ENCODE measurements at places on chromosomes 12 and 14. TPM values are rescaled to one million over a fixed set of nuclear protein-coding genes. Genes with fewer than 3 reads are reported as not detected.

- DNase-seq = no peak
- no peaks in the 10 kb centered on the region for H3K27me3 ChIP-seq
- H3K4me3 ChIP-seq = no peak overlapping the region
- no peak overlapping the region for H3K27ac ChIP-seq
Observed at GRCh38 chr12:60269611-60270269, 673.9 kb downstream of the SLC16A7 start.

- no peak for DNase-seq
- no peak overlapping the region for H3K27ac ChIP-seq
Observed at GRCh38 chr14:90518941-90519256, 122.1 kb downstream of the CALM1 start.

- H3K4me3 ChIP-seq = no peak overlapping the region
- no peaks in the 10 kb centered on the region for H3K27me3 ChIP-seq
- peak overlapping the region; percentile 81 for H3K27ac ChIP-seq
- H3K36me3 ChIP-seq = peaks cover 4% of the 10 kb centered on the region
Observed at GRCh38 chr14:64720131-64720576, 15.9 kb downstream of the PLEKHG3 start.

- H3K27ac ChIP-seq = no peak overlapping the region
- no peak for DNase-seq
- H3K4me1 ChIP-seq = peaks cover 18% of the 10 kb centered on the region
- H3K27me3 ChIP-seq = no peaks in the 10 kb centered on the region
- peaks cover 6% of the 10 kb centered on the region for H3K36me3 ChIP-seq
Observed at GRCh38 chr14:52738409-52738808, 8.4 kb downstream of the STYX start.

GRCh38 chr14:77908847-77909246 is 108.9 kb downstream of the ADCK1 start:
- no peak overlapping the region for H3K27ac ChIP-seq
- H3K4me3 ChIP-seq = no peak overlapping the region
- DNase-seq = no peak
- no peaks in the 10 kb centered on the region for H3K4me1 ChIP-seq
- H3K36me3 ChIP-seq = no peaks in the 10 kb centered on the region

DNA sequence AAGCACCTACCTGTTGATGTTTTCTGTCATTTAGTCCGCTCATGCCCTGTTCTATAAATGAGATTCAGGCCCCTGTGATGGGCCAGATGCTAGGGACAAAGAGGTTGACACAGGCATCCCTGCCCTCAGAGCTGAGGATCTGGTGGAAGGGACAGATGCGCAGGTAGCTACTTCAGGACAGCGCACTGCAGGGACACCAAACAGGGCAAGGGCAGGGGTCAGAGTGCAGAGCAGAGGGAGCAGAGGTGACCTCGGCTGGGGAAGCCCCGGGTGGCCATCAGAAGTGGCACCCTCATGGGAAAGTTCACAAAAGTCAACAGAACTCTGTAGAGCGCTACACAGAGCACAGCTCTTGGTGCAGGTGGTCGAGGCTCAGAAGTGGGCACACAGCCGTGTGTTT is 5.6 kb upstream of the PNMA1 start:
- DNase-seq = no peak
- peaks cover 76% of the 10 kb centered on the region for H3K36me3 ChIP-seq
- no peaks in the 10 kb centered on the region for H3K4me1 ChIP-seq
- H3K27me3 ChIP-seq = no peaks in the 10 kb centered on the region

DNA sequence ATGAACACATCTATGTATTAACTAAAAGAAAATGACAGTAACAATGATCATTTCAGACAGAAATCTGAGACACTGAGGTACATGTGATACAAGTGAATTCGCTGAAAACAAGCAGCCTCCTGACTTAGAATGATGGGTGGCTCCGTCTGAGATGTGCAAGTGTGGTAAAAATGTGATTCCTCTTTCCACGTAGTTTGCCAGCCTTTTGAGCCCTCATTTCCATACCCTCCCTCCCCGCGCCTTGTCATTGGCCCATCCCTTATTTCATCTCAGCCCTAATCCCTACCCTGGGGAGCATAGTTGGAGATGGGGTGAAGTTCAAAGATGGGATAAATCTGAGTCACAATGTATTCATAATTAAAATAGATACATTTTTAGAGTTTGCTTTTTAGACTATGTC is 107.8 kb downstream of the BMP4 start:
- H3K27me3 ChIP-seq = no peaks in the 10 kb centered on the region
- DNase-seq = no peak
- H3K4me3 ChIP-seq = no peak overlapping the region
- H3K4me1 ChIP-seq = no peaks in the 10 kb centered on the region
- no peaks in the 10 kb centered on the region for H3K36me3 ChIP-seq

GRCh38 chr12:32895688-32896431 is 717 bp downstream of the PKP2 start:
- H3K27me3 ChIP-seq = peaks cover 10% of the 10 kb centered on the region
- no peak overlapping the region for H3K4me3 ChIP-seq
- H3K4me1 ChIP-seq = peaks cover 14% of the 10 kb centered on the region
- DNase-seq = no peak

DNA sequence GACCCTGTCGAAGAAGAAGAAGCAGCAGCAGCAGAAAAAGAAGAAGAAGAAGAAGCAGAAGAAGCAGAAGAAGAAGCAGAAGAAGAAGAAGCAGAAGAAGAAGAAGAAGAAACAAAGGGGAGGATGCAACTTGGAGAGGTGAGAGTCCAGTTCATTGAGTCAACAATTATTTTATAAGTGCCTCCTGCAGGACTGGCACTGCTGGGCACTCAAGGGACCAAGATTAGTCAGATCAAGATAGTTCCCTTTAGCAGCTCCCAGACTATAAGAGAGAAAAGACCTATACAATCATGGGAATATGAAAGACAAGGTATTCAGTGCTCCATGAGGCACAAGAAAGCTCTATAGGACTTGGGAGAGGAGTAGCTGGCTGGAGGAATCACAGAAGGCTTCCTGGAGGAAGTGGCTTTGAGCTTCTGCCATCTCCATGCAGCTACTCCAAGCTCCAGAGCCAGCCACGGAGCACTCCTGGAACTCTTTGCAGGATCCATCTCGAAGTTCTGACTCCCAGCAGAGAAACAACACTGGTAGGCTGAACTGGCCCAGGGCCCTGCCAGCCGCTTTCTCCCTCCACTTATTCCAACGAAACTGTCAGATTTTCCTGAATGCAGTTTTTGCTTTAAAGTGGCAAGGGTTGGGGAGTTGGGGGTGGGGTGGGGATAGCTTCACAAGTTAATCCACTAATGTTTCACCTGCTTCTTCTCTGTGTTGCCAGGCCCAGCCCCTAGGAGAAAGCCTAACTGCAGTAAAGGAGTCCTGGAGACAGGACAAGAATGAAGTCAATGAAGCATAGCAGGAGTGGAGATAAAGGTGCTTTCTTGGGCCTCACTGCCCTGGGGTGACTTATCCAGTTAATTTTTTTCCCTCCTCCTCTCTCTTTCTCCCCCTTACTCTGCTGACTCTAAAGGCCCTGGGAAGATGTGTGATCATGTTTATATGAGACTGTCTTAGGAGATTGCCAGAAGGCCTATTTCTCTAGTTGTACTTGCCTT is 140.1 kb upstream of the PARP11 start:
- DNase-seq = no peak
- no peaks in the 10 kb centered on the region for H3K4me1 ChIP-seq
- no peaks in the 10 kb centered on the region for H3K36me3 ChIP-seq
- no peak overlapping the region for H3K27ac ChIP-seq
- no peaks in the 10 kb centered on the region for H3K27me3 ChIP-seq
- H3K4me3 ChIP-seq = no peak overlapping the region

DNA sequence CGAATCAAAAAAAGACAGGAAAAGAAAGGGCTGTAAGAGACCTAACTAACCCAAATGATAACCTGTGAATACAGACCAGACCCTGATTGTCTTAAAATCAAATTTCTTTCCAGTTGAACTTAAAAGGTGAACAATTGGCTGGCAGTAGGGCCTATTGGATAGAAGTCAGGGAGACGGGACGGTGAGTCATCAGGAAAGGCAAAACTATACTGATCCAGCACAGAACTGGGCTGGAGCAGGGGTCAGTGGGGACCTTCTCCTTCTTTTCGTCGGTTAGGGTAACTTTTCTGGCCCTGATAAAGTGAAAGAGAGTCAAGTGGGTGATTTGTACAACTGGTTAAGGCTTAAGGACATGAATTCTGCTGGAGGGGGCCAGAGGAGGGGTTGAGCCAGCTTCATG is 84.9 kb upstream of the OTX2 start:
- DNase-seq = no peak
- H3K4me3 ChIP-seq = no peak overlapping the region
- H3K36me3 ChIP-seq = no peaks in the 10 kb centered on the region
- H3K27ac ChIP-seq = no peak overlapping the region
- no peaks in the 10 kb centered on the region for H3K27me3 ChIP-seq

DNA sequence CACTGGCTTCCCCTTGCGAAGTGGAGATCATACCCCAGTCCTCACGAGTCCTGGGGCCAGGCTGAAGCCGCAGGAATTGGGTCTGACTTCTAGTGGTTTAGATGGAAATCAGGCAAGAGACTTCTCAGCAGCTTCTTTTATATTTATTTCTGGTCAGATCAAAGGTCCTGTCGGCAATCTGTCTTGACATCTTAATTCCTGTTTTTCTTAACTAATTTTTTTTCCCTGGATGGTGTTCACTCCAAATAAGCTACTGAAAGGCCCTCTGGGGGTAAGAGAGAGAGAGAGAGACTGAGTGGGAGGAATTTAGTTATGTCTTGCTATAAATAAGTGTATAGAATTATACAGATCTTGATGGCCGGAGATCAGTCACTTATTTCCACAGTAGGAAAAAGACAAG is 698.7 kb upstream of the TBX3 start:
- DNase-seq = no peak
- H3K27ac ChIP-seq = no peak overlapping the region
- no peaks in the 10 kb centered on the region for H3K4me1 ChIP-seq
- no peak overlapping the region for H3K4me3 ChIP-seq
- H3K27me3 ChIP-seq = no peaks in the 10 kb centered on the region
- no peaks in the 10 kb centered on the region for H3K36me3 ChIP-seq

- H3K27me3 ChIP-seq = no peaks in the 10 kb centered on the region
- no peak overlapping the region for H3K4me3 ChIP-seq
- DNase-seq = no peak
- H3K36me3 ChIP-seq = no peaks in the 10 kb centered on the region
- no peak overlapping the region for H3K27ac ChIP-seq
Observed at GRCh38 chr12:43676183-43676813, 82.3 kb downstream of the PUS7L start.

- no peak for DNase-seq
- no peak overlapping the region for H3K4me3 ChIP-seq
- no peaks in the 10 kb centered on the region for H3K36me3 ChIP-seq
- no peaks in the 10 kb centered on the region for H3K4me1 ChIP-seq
- no peaks in the 10 kb centered on the region for H3K27me3 ChIP-seq
Observed at GRCh38 chr12:93008044-93008778, 79.1 kb upstream of the EEA1 start.

DNA sequence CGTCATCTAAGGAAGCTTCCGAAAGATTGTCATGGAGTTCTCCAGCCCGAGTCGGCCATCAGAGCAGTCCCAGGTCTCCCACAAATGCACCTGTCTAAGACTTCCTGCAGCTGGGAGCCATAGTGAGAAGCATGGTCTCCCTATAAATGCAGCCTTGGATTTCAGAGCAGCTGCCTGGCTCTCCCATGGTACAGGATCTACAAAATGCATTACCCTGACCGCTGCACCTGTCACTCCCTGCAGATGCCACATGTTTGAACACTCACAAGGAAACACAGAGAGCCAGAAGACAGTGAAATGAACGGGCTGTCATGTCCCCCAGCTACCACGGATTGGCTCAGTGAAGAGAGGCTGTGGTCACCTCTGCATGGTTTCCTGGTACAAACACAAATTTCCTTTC is 702.7 kb downstream of the MED13L start:
- H3K4me1 ChIP-seq = no peaks in the 10 kb centered on the region
- no peaks in the 10 kb centered on the region for H3K36me3 ChIP-seq
- H3K27me3 ChIP-seq = no peaks in the 10 kb centered on the region
- DNase-seq = no peak
- no peak overlapping the region for H3K27ac ChIP-seq

GRCh38 chr12:25502596-25502995 is 50.5 kb downstream of the LMNTD1 start:
- no peak for DNase-seq
- H3K4me3 ChIP-seq = no peak overlapping the region
- no peak overlapping the region for H3K27ac ChIP-seq
- H3K4me1 ChIP-seq = no peaks in the 10 kb centered on the region

DNA sequence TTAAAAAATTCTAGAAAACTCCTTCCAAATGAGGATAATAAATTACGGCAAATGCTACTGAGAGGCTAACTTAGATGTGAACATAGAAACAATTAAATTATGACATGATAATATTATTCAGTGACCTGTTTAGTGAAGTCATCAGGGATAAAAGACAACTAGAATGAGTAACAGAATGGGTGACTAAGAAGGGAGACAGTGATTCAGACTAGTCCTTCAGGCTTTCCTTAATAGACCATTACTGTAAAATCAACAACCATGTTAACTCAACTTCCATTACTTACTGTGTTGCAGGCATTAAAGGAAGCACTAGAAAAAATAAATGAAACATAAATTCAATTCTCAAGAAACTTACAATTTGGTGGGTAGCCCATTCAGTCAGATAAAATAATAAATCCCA is 543.9 kb upstream of the LRFN5 start:
- no peaks in the 10 kb centered on the region for H3K27me3 ChIP-seq
- no peak for DNase-seq
- no peaks in the 10 kb centered on the region for H3K36me3 ChIP-seq
- no peaks in the 10 kb centered on the region for H3K4me1 ChIP-seq
- no peak overlapping the region for H3K27ac ChIP-seq
- no peak overlapping the region for H3K4me3 ChIP-seq

GRCh38 chr12:16325426-16325825 is 22.0 kb upstream of the MGST1 start:
- H3K4me1 ChIP-seq = no peaks in the 10 kb centered on the region
- H3K27me3 ChIP-seq = no peaks in the 10 kb centered on the region
- H3K4me3 ChIP-seq = no peak overlapping the region
- no peak overlapping the region for H3K27ac ChIP-seq
- H3K36me3 ChIP-seq = no peaks in the 10 kb centered on the region

SPTB gene
- 0.07 TPM for total RNA-seq

C12orf50 gene
- total RNA-seq = not detected

EGLN3 gene
- total RNA-seq = 0.52 TPM

PLEKHH1 gene
- total RNA-seq = not detected

SERPINA9 gene
- total RNA-seq = not detected

GALNT6 gene
- total RNA-seq = 19.3 TPM

LARP4 gene
- 25.1 TPM for total RNA-seq

PACS2 gene
- total RNA-seq = 69.2 TPM

SERPINA6 gene
- total RNA-seq = not detected

KIF5A gene
- 0.16 TPM for total RNA-seq

Measured in natural killer cell (primary cell).